ENCODE measurements at places on chromosomes 3 and 15.

DNA sequence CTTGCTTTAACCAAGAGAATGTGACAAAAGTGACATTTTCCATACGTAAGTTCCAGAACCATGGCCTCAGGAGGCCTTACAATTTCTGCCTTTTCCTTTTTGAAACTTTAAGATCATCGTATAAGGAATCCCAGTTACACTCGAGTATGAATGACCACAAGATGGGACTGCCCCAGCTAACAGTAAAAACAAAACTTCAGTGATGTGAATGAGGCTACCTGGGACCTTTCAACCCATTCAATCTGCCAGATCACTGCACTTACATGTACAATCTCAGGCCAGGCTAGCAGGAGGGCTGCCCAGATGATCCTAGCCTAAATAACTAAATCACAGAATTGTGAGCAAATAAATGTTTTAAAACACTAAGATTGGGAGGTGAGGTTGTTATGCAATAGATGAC is 328.8 kb downstream of the CNTN6 start:
- DNase-seq, result no peak

GRCh38 chr15:57253082-57253481 is 123.2 kb upstream of the CGNL1 start:
- no peak for DNase-seq

GRCh38 chr3:157982359-157982758 is 123.9 kb downstream of the SHOX2 start:
- peak; percentile 36 for DNase-seq

DNA sequence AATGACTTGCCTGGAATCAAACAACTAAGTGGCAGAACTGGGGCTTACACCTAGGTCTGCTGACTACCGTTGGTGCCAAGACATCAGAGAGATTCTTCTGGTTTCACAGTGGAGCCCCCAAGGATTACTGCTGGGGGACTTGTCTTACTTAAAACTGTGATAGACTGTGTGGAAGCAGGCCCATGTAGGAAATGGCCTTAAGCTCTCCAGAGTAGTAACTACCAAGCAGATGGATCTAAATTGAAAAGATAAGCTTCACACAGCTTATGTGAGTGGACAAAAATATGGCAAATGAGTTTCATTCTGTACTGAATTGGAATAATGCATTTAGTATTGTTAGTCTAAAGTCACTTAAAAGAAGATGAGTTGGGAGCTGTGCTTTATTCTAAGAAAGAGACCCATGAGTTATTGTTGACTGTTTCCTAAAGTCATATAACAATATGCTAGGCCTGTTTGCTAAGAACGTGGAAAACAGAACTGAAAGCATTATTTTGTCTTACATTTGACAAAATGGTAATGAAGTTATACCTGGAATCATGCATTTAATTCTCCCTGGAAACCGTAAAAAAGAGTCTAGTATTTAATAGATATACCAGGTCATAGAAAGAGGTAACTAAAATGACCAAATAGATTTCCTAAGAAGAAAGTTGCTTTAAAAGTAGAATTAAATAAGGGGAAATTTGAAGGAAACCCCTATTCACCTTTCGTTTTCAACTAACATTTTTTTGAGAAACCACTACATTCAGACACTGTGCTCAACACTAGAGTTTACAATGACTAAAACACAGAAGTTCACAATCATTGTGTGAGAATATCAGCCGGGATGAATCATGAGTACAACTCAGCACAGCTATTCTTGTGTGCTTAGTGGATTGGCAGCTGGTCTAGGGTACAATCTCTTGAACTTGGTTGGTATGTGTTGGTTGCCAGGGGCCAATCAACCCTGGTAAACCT is 13.0 kb upstream of the MAPK6 start:
- peak; percentile 51 for DNase-seq

DNA sequence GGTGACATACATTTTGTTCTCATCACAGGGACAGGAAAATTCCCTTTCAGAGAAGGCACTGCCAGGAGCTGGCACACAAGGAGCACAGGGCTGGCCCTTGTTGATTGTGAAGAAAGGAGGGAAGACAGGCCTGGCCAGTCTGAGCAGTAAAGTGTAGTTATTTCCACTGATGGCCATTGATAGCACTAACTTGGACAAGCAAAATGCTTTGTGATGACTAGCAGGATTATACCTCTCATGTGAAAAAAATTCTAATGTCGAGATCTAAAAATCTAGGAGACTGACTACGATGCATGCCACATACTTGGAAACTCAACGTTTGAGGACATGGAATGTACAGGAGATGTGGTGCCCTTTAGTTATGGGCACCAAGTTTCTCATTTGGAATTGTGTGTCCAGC is 54.3 kb upstream of the ST8SIA2 start:
- DNase-seq, result no peak

DNA sequence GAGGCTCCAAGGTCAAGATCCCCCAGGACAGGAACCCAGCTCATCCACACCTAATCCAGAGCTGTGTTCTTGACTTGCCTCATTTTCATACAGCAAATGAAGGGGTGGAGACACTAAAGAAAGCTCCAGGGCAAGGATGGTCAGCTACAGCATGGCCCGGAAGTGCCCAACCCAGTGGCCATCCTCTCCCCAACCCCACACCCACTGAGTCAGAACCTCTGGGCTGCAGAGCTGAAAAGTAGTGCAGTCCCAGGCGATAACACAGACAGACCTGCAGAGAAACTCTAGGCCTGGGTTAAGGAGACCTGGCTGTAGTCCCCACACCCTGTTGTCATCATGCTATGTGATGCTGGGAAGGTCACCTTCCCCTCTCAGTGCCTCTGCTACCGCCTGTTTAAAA is 85.3 kb downstream of the SEMA5B start:
- no peak for DNase-seq

- no peak for DNase-seq
Observed at GRCh38 chr3:84077479-84077878, 881.3 kb upstream of the CADM2 start.

DNA sequence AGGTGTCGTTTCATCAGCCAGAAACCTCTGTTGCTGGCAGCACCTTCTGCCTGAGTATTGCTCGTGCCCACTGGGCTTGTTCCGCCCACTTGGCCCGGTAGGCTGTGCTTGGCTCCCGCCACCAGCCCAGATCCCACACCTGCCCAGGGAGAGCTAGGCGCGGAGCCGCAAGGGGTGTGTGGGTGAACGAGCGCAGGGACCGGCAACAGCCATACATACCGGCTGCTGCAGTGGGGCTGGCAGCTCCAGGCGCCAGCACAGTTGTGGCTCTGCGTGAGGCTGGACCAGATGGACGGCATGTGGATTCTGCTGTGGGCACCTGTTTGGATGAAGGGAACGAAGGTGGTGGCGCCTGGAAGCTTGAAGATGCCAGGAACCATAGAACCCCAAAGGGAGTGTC is 331.5 kb upstream of the MCTP2 start:
- DNase-seq, result no peak

GRCh38 chr15:37581866-37582532 is 352.4 kb upstream of the TMCO5A start:
- DNase-seq, result no peak

GRCh38 chr3:133570139-133570936 is 3.1 kb upstream of the CDV3 start:
- DNase-seq, result peak; percentile 92

GRCh38 chr3:23002151-23002550 is 201.0 kb upstream of the UBE2E2 start:
- DNase-seq, result no peak

GRCh38 chr3:171809611-171809860 is 747 bp downstream of the PLD1 start:
- peak; percentile 61 for DNase-seq

DNA sequence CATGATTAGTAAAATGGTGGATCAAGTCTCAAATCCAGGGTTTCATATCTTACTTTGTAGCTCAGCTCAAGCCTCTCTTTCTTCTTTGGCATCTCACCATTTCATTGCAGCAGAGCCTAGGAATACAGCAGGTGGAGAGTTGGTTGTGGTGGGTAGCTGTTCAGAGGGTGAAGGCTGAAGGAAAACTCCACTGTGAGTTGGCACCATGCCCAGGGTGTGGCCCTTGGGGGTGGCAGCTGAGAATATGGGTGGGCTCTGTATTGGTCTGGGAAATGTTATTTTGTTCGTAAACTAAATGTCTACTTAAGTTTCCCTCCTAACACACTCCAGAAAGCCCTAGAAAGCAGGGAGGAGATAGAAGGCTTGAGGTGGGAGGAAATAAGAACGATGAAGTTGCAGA is 1.7 kb upstream of the MAP1A start:
- DNase-seq, result no peak

DNA sequence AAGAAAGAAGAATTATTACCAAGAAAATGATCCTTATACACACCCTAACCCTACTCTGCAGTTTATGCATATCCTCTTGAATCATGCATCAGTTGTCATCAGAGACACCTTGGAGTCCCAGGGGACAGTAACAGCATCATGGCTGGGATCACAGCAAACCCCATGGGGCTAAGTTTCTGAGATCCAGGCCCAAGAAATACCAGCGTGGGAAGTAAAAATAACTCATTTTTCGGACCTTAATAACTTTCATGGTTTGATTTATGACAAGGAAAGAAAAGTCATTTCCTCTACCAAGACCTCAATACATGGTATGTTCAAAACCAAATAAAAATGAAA is 38.8 kb upstream of the B3GNT5 start:
- no peak for DNase-seq

- DNase-seq, result peak; percentile 49
Observed at GRCh38 chr15:61064651-61065050, 164.5 kb downstream of the RORA start.

DNA sequence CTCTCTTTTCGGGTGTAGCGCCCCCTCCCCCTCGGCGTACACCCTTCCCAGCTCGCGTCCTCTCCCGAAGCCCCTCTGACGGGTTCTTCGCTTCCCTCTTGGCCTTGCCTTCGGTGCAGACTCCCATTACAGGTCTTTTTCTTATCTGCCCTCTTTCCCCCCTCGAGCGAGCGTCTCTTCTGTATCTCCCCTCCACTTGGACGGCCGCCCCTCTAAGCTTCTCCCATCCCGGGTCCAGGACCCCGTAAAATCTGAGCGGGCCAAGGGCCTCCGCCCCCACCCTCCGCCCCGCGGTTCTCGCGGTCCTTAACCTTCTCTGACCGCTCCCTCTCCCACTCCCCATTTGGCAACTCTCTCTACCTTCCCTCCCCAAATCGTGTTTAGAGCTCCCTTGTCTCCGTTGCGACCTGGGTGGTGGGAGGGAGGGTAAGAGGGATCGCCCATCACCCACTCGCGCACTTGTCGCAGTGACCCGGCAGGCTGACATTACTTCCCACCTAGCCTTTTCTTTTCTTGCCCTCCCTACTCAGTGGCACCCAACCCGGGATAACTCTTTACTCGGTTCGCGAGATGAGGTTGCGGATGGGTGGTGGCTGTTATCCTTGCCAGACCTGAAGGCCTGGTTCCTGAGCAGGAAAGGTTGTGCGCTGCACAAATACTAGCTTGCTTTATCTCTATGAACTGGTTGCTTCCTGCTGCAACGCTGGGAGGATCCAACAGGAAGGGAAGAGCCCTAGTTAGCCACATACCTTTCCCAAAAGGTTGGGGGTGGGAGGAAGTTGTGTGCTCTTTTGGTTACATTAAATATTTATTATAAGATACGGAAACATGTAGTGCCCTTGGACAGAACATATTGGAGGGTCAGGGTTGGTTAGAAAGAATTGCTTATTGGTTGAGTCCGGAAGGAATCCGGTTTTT is 922 bp downstream of the RAB11A start:
- peak; percentile 31 for DNase-seq

- no peak for DNase-seq
Observed at GRCh38 chr3:37484884-37485559, 310.6 kb upstream of the LRRFIP2 start.

- DNase-seq, result no peak
Observed at GRCh38 chr3:43013743-43014155, 34.6 kb downstream of the GASK1A start.

- DNase-seq, result peak; percentile 96
Observed at GRCh38 chr3:157360044-157360443, 76.6 kb upstream of the PTX3 start.

All from fibroblast of skin of right biceps (primary cell).